ENCODE measurements at places on chromosomes 4 and X. TPM values are rescaled to one million over a fixed set of nuclear protein-coding genes. Genes with fewer than 3 reads are reported as not detected.

OTUD6A gene
- total RNA-seq: not detected

SRPK3 gene
- 0.27 TPM for total RNA-seq

FAM184B gene
- not detected for total RNA-seq

MAGEB5 gene
- not detected for total RNA-seq

JAKMIP1 gene
- total RNA-seq: not detected

BANK1 gene
- 1.3 TPM for total RNA-seq

KLHL13 gene
- 10.0 TPM for total RNA-seq

MAGEB17 gene
- total RNA-seq: not detected

SMR3B gene
- not detected for total RNA-seq

DNA sequence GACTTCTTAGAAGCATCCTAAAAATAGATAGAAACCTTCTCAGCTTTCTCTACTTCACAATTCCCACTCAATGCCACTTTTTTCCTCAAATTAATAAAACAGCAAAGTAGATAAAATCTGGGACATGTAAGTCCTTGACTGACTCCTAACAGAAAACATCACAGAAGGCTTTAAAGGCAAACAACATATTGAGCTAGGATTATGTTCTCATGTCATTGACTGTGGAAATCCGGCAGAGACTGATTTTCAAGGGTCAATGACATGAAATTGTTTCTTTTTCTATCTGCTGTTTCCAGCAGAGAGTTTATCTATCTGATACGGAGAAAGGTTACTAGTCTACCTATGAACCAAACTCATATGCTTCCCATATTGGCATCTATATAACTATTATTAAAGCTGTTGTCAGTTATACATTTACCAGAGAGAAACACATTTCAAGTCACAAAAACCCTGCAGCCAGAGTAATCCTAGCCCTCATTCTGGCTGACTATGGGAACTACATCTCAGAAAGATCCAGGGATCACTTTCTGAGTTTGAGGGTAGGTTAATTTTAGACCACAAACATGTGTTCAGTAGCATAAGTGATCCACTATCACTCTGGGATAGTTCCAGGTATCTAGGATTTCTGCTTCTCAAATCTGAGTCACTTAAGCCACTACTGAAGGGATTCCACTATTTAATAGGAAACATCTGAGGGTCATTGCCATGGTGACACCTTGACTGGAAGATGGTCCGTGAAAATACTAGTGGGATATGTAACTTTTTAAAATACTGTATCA, 147.6 kb downstream of the PPP3CA start:
- DNase-seq: no peak

GRCh38 chrX:65745992-65746391, 78.5 kb downstream of the MSN start:
- DNase-seq: peak; percentile 40

DNA sequence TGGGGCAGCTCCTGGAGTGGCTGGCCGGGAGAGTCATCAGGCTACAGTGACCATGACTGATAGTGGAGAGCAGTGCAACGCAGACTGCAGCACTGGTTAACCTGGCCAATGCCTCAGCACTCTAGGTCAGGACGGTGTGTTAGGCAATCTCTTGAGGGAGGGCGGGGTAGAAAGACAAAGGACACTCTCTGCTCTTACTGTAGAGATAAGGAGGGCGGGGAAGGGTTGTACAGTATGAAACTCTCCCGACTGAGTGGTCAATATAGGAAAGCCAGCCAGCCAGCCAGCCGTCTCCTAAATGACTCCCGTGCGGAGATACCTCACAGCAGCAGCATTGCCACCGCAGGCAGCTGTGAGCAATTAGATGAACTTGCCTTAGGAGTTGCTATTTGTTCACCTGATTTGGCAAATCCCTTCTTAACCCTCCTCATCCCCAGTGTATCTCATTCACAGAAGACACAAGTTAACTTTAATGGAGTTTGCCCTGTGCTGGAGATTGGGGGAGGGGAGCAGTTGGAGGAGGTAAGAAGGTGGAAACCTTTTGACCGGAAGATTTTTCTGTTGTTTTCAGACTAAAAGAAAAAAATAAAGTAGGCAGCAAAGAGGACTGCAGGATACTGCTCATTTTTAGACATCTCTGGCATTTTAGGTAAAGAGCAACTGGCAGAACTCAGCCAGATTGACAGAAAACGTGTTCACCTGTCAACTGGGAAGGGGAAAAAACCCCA, 330.5 kb downstream of the HNRNPD start:
- no peak for DNase-seq

GRCh38 chr4:103075435-103075893, 1.1 kb downstream of the SLC9B2 start:
- no peak for DNase-seq

DNA sequence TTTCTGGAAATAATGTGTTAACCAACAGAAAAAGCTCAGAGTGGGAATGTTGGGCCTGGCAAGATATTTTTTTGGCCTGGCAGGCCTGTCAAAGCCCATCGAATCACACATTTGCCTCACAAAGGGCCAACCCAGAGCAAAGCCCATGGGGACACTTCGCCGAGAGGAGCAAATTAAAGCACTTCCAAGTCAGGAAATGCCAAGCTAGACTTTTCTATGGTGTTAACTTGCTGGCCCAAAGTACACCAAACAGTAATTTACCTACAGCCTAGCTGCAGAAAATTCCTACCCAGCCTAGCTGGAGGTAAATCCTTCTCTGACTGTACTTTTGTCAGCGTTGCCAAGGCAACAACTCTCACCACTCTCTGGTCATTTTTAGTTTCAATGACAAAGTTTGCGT, 288.6 kb upstream of the LDB2 start:
- no peak for DNase-seq

DNA sequence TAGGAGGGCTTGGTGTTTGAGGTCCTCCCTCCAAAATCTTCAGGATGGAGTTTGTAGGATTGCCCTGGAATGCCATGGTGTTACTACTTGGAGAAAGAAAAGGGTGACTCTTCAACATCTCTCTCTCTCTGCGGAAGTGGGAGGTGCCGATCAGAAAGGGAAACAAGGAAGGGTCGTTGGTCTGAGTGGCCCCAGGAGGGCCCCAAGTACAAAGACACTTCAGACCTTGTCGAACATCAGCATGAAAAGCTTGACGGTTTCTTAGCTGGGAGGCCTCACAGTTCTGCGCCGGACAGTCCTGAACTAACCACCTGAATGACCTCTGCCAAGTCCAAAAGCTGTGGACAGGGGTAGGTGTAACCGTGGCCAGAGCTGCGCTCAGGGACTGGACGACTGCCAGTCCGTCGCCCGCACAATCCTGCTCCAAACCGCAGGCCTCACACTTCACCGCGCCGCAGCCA, 646 bp upstream of the GSX2 start:
- no peak for DNase-seq

- DNase-seq: no peak
These were observed 40.5 kb downstream of the AGA start for GRCh38 chr4:177401658-177402273.

DNA sequence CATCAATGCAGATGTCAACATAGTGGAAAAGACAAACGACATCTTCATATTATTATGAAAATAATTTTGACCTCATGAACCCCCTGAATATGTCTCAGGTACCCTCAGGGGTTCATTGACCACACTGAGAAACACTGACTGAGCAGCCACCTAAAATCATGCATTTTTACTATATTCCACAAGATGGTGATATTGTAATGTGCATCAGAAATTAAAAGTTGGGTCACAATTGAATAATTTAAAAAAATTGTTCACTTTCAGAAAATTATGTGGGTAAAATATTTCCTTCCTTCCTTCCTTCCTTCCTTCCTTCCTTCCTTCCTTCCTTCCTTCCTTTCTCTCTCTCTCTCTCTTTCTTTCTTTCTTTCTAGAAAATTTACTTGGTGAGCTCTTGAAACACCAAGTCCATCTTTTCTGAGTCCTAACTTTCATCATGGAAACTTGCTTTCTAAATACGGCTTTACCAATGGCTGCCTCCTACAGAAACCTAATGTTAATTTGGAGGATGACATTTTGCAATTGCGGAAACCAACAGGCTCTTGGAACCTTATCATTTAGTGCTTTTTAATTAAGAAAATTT, 103.6 kb downstream of the RTL3 start:
- peak; percentile 55 for DNase-seq

GRCh38 chr4:175824076-175824475, 12.0 kb upstream of the GPM6A start:
- no peak for DNase-seq

DNA sequence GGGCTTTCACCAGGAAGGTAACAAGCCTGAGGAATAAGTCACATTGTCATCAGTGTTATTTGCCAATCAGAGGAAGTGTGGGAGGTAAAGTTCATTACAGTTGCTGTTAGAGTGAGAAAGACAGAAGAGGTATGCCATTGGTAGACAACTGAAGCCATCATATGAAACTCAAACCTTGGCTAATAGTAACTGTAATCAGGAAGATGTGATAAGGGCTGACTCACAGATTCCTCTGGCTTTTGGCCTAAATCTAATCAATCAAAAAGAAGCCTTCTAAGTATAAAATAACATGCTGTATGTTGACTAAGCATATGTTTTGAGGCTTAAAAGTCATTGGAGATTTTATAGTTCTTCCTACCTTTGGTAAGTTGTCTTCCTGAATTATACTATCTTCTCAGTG, 242.8 kb downstream of the PCDH7 start:
- no peak for DNase-seq

DNA sequence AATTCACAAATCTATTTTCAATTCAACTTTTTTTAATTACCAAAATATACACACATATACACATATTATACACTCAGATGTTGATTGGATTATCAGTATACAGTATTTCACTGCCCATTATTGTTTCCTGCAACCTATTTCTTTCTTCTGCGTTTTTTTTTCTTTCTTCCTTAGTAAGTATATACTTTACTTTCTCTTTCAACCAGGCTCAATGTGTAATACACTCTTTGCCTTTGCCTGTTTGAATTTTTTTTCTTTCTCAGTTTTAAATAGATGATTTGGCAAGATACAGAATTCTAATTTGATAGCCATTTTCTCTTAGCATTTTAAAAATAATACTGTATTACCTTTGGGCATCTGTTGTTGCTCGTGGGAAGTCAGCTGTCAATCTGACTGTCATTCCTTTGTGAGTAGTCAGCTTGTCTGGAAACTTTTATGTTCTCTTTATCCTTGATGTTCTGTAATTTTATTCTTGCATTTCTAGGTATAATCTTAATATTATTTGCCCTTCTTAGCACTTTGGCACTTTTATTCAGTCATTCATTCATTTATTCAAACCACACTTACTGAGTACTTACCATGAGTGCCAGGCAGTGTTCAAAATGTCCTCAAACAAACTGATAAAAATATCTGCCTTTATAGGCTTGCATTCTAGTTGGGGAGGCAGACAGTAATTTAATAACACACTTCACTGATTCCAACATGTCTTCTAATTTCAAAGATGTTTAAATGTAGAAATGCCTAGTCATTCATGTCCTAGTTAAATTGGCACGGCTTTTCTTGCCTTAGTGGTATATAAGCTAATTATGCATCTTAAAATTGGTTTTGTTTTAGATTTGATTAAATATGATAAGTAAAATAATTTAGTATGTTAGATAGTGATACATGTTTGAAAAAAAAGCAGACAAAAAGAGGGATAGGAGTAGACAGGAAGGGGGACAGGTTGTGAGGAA, 3.7 kb downstream of the USP38 start:
- no peak for DNase-seq

- DNase-seq: no peak
These were observed 27.2 kb downstream of the FAAH2 start for GRCh38 chrX:57313583-57314215.

DNA sequence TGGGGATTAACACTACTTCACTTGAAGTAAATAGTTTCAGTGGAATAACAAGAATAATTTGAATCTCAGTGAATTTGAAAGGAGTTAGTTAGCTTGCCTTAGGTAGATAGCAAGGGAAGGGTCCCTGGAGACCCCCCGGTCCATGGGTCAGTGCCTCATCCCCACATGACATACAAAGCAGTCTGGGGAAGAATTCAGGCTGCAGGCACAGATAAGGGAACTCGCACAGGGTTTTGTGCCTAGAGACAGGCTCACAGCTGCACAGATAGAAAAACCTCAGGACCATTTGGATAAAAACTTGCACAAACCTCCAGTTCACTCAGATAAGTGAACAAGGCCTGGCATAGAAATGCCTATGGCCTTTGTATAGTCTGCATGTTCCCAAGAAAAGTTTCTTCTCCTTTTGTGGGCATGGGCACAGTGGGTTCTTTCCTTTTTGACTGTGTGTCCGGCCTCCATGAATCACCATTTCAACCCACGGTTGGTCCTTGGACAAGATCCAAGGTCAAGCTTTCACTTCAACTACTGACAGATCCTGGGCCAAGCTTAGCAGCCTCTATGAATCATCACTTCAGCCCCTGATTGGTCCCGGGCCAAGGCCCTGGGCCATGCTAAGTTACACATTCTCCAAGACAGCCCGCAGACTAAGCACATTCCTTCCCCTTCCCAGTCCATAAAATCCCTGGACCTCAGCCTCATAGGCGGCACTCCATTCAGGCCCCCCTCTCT, 108.3 kb upstream of the KLHL4 start:
- DNase-seq: no peak

DNA sequence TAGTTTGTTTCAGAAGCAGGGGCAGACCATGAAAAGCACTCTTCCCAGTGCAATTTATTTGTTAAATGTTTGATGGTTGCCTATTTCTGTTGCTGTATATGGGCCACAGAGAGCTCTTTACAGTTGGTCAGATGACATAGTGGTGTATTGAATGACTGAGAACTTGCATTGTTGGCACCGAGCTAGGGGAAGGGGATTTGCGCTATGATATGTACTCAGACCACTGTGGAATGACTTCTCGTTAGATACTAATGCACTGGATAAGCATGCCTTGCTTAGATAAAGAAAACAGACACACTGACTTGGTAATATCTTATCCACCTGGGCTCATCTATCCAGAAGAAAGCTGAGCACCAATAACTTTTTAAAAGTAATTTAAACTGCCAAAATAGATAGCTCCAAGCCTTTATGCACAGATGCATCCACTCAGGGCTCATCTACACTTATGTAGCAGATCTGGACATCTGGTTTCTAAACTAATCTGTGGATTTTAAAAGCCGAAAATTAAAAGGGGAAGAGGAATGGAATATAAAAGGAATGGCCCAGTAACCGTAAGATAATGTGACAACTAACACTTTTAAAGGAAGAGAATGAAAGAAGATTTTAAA, 132.7 kb downstream of the GATB start:
- no peak for DNase-seq

- peak; percentile 57 for DNase-seq
These were observed 2.3 kb downstream of the DUSP9 start for GRCh38 chrX:153649178-153649914.

GRCh38 chr4:98599617-98600205, 58.7 kb downstream of the TSPAN5 start:
- no peak for DNase-seq

Data from hematopoietic multipotent progenitor cell (in vitro differentiated cells).